HuH-7 (cell line): ENCODE measurements at places on chromosomes 4 and X.

GRCh38 chrX:119477812-119478232, 9.6 kb downstream of the SLC25A5 start:
- DNase-seq = peak; percentile 82

DNA sequence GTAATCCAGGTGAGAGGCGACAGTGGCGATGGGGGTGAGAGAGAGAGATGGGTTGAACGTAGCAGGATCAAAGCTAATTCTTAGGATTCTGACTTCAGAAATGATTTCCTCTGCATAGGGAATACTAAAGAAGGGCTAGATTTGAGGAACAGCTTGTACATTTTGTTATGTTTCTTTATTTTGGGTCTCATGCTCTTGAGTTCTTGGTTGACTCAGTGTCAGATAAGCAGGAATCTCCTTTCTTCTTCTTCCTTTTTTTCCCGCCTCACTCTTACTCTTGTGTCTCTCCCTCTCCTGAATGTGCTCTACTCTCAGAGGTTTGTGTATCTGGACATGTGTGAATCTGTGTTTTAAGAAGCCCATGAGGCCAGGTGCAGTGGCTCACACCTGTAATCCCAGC, 36.4 kb downstream of the FAM193A start:
- no peak for DNase-seq

DNA sequence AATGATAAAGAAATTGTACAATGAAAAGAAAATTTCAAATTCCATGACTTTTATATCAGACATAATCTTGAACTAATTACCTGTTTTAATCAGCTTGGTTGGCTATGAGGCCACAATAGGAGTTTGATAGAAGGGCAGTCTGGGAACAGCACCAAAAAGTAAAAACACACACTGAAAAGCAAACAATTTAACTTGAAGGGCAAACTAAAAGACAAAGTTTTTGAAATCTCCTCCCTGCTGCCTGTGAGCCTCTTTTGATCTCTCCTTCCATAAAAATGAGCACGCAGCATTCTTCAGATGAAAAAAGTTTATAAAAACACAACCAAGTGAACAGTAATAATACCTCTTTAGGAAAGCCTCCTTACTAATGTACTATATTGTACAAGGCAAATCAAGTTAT, 8.1 kb downstream of the ODAM start:
- DNase-seq = no peak

DNA sequence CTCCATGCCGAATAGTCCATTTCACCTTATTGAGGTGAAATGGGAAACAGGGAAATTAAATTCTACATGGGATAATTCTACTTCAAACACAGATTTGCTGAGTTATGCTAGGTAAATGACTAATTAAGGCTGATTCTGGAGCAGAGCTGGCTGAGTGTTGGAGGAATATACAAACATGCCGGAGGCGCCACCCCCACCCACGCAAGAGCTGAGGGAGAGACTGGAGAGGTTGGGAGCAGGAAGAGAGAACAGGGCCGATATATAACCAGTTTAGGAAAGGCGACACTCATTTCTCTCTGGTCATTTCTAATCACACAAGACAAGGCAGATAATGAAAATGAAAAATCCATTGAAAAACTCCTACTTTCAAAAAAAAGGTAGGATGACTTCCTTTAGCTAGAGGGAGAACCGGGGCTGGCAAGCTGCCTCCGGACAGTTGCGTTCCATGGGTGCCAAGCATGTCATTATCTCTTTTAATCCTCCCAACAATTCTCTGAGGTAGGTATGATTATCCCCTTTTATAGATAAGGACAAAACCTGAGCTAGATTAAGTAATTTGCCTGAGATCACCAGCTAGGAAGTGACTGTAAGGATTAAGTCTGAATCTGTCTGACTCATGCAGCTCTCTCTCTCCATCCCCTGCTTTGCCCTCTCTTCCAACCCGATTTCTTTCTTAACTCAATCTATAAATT, 27.6 kb upstream of the CFAP299 start:
- DNase-seq = no peak

GRCh38 chrX:130330706-130331105, 9.0 kb upstream of the SLC25A14 start:
- peak; percentile 55 for DNase-seq

DNA sequence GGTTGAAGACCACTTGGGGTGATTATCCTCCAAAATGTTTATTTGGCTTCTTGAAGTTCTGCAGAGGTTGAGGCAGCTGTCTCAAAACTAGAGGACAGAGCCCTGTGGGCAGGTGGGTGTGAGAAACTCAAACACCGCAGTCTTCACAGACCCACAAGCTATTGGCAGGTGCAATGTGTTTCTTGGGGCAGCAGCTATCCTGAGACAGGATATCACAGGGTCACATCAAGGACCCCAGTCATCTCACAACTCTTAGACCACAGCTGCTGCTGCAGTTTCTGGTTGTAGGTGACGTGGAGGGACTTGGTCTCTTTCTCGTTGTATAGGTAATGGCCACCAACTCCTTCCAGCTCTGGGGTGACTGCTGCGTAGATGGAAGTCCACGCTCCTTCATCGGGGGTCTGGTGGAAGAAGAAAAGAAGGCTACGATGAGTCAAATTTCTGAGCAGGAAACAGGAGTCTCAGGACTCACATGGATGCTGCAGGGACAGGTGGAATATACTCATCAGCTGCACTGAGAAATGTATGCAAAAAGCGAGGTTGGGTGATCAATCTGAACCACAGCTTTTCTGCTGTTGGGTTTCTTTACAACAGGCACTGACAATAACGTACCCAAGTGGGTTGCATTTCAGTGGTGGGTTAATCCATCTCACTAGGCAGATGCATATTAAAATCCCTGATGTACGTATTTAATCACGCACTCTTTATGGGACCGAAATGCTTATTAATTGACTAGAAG, 279.8 kb downstream of the DHRSX start:
- DNase-seq = no peak

DNA sequence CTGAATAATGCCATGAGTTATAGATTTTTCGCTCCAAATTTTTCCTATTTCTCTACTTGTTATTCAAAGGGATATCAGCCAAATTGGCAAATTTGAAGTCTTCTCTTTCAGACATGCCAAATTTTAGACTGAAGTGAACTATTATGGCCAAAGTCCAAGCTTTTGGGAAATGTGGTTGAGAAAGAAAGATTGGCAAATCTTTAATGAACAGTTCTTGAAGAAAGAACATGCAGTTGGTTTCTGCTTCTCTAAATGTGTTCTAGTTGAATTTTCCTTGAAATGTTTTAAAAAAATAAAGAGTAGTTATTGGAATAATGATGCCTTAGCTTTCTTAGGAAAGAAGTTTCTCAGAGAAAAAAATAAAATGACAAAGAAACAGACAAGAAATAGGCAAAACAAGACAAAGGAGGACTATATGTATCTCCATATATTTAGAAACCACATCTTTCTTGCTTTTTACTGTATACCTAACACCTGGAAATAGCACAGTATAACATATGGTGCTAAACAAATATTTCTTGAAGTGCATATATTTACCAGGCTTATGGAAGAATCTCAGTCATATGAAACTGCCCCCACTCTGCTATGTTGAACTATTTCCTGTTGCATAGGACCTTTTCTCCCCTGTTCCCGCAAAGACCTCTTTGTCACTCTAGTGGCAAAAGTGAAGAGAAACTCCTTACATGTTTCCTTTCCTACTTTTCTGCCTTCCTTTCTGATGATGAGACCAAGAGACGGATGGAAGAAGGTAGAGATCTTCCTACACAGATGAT, 250.0 kb downstream of the ARHGAP24 start:
- no peak for DNase-seq

DNA sequence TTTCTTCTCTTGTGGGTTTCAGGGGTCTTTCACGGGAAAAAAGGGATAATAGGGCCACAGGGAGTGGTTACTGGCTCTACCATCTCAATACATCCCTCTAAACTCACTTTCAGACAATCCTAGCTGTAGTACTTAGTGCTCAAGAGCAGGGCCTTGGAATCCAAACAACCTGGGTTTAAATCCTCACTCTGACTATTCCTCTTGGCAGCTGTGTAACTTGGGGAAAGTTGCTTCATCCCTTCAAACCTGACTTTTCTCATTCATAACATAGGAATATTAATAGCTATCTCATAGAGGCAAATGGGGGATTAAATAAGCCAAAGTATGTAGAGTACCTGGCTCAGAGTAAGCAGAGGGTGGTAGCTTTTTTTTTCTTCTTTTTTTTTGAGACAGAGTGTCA, 32.4 kb downstream of the CCNG2 start:
- no peak for DNase-seq

DNA sequence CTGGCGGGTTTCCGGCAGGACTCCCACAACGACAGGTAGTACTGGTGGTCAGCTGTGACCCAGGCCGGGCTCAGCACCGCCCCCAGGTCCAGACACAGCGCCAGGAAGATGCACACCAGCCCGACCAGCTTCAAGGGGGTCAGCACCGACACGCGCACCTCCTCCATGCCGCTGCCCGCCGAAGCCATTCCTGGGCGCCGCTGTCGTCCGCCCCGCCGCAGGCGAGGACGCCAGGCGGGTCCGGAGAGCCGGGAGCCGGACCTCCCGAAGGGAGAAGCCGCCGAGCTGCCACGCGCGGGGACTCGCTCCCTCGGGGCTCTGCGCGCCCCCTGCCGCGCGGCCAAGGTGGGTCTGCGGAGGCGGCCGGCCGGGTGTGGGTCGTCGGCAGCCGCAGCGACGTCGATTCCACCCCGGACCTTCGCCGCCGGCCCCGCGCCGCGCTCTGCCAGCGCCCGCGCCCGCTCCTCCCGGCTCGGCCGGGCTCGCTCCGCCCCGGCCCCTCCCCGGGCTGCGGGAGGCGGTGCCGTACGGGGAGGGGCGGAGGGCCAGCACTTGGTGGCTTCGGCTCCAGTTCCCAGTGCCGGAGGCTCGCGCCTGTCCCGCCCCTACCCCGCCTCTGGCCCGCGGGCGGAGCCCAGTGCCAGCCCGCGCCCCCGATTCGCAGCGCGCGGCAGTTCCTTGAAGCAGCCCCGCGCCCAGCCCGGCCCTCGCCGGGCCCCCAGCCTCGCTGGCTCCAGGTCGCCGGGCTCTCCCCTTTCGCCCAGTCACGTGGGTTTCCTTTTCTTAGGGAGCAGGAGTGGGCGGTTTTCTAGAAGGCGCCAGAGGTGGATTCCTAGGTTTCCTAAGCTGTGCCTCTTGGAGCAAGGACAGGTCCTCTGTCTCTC, at the start of gene TMEM47:
TSS of gene TMEM47 (minus strand) at position 444 of the 884 bp plus-strand sequence. CDS start at position 188, 256 bp downstream.
- peak; percentile 15 for DNase-seq

DNA sequence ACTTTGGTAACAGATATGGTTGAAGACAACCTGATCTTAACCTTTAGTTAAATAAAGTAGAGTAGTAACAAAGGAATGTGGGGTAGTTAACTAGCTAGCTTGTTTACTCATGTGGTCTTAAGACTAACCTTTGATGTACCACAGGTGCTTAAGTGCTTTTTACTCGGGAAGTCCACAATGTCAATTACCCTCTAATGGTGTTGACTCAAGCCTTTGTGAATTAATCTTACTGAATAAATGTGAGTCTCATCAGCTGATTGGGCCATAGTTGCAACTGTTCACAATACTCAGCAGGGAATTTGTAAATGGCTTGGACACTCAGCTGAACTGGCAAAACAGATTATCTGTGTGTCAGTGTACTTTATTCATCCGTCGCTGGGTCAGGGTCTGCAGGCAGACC, 119.0 kb upstream of the UGT8 start:
- no peak for DNase-seq

DNA sequence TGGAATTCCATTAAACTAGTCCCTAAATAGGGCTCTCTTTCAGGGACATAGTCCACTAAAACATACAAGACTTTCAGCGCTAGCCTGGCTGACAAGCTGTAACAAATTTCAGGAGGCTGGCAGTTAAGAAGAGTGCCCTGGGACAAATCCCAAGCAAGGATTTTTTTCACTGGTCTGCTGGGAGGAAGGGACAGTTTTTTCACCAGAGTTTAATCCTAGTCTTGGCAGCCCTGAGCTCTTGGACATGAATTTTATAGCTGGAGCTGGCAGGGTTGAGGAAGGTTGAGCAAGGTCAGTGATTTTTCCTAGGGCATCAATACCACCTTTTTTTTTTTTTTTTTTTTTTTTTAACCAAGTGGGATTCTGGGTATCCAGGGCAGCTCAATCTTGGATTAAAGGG, 184.4 kb downstream of the SH2D1A start:
- DNase-seq = no peak

GRCh38 chrX:124407226-124407625, 60.9 kb downstream of the SH2D1A start:
- DNase-seq = no peak

DNA sequence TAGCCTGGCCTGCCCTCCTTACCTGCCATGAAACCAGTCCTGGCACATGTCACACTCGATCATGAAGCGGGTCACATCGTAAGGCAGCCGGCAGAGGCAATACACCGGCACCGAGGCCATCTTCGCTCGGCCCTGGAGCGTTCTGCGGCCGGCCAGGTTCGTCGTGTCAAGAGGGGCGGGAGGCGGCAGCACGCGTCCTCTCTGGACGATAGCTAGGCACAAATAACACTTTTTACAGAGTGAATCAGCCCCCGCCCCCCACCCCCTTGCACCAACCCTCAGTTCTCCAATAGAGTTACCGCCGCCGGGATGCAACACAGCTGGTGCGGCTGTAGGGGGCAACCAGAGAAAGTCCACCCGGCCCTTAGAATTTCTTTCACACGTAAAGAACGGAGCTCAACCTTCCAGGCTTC, 1.7 kb downstream of the PHF8 start:
- DNase-seq = peak; percentile 58

DNA sequence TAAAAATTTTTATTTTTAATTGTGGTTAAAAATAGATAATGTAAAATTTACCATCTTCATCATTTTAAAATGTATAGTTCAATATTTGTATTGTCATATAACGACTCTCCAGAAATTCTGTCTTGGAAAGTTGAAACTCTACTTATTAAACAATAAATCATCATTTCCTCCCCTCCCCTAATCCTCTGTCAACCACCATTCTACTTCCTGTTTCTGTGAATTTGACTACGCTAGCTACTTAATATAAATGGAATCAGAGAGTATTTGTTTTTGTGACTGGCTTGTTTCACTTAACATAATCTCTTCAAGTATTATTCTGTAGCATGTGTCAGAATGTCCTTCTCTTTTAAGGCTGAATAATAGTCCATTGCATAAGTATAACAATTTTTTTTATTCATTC, 729.0 kb upstream of the AADAT start:
- DNase-seq = no peak

DNA sequence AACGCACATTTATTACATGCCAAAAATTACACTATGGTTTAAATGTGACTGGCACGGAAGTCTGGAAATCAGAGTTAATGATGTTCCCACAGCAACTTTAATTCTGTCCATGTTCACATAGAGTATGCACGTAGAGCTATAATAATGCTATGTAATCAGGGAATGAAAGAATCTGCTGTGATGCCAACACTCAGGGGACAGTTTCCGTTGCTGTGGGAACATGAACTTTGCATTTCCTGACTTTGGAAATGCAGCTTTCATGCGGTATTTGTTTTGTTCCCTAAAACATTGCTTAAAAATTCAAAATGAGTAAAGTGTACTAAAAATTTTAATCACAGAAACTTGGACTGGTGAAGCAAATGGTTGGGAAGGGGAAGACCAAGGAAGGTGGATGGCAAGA, 65.7 kb downstream of the MAGEA1 start:
- DNase-seq = no peak

GRCh38 chr4:8698341-8699062, 105.9 kb downstream of the CPZ start:
- no peak for DNase-seq
